ENCODE measurements at places on chromosomes 2 and 18. TPM values are rescaled to one million over a fixed set of nuclear protein-coding genes. Genes with fewer than 3 reads are reported as not detected.

The SERPINB12 gene
- total RNA-seq = not detected

The CIB4 gene
- total RNA-seq = not detected

The HSPE1 gene
- 75.0 TPM for total RNA-seq

The FBXO41 gene
- 19.8 TPM for total RNA-seq

The RIT2 gene
- not detected for total RNA-seq

The PRKAG3 gene
- not detected for total RNA-seq

DNA sequence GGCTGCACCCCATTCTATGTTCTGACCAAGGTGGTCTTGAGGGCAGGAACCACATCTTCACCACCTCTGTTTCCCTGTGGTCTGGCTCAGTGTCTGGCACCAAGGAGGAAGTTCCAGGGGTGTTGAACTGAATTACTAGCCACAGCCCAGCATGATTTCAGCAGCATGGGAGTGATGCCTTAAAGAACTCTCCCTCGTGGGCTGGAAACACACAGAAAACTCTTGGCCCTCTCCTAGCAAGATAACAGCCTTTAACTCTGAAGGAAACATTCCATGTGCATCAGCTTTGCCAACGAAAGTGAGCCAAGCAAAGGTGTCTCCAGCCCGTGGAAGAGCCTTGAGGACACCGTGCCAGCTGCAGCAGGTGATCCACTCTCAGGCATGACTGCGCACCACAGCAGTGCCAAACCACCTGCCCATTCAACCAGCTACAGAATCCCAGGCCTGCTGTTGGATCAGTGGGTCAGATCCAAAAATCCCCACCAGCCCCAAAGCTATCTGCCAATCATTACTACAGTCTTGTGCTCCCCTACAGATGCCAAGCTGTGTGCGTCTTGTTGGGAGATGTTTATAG is 124.8 kb downstream of the TTC32 start:
- DNase-seq = no peak
- no peaks in the 10 kb centered on the region for H3K4me1 ChIP-seq
- H3K36me3 ChIP-seq = no peaks in the 10 kb centered on the region

- H3K4me1 ChIP-seq = peaks cover 4% of the 10 kb centered on the region
- H3K27ac ChIP-seq = no peak overlapping the region
- no peak overlapping the region for H3K4me3 ChIP-seq
- H3K36me3 ChIP-seq = peaks cover 20% of the 10 kb centered on the region
- no peaks in the 10 kb centered on the region for H3K27me3 ChIP-seq
Observed at GRCh38 chr2:32750880-32751279, 123.0 kb downstream of the TTC27 start.

DNA sequence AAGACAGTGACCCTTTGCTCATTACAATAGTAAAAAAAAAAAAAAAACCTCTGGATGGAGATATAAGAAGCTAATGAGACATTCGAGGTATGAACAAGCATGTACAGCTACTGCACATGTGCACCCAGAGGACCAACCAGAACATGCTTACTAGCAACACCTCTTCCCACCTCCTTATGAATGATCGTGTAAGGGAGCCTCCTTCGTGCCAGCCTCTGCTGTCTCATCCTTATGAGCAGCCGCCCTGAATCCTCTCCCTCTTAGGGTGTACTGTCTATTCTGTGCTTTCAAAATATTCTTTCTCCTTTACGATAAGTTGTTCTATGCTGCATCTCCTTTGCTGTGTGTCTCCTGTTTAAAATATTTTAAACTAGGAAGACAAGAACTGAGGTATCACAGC is 91.4 kb upstream of the ACSL3 start:
- H3K27me3 ChIP-seq = peaks cover 22% of the 10 kb centered on the region
- H3K4me3 ChIP-seq = no peak overlapping the region
- H3K27ac ChIP-seq = no peak overlapping the region
- H3K4me1 ChIP-seq = no peaks in the 10 kb centered on the region
- no peaks in the 10 kb centered on the region for H3K36me3 ChIP-seq

- H3K36me3 ChIP-seq = peaks cover 18% of the 10 kb centered on the region
- H3K27me3 ChIP-seq = no peaks in the 10 kb centered on the region
- DNase-seq = no peak
- H3K4me1 ChIP-seq = peaks cover 67% of the 10 kb centered on the region
- no peak overlapping the region for H3K27ac ChIP-seq
Observed at GRCh38 chr2:61439241-61440002, 31.5 kb downstream of the USP34 start.

DNA sequence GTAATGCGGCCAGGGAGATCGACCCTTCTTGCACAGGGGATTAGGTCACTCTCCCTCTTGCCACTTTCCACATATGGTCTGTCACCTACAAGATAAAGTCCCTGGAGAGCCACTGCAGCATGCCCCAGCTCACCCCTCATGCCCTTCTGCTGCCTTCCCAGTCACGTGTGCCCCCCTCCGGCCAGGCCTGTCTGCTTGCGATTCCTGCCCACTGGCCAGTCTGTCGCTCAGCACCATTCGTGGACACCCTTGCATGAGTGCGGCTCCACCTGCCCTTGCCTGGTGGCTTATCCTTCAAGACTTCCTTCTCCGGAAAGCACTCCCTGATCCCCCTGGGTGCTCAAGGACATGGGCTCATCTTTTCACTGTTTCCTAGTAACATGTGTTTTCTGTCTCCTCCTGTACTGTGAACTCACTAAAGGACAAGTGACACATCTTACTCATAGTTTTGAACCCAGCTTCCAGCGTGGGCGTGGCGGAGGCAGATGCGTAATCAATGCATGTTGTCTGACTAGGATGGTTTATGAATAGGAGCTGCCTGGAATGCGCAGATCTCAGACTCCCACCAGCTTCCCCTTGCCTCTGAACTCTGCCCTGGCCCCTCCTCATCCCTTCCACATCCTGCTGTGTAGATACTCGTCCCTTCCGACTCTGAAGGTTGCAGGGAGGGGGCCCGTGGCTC is 7.8 kb upstream of the NT5DC4 start:
- peak; percentile 63 for DNase-seq
- H3K27ac ChIP-seq = peak overlapping the region; percentile 9
- H3K4me1 ChIP-seq = peaks cover 31% of the 10 kb centered on the region

GRCh38 chr18:22564036-22564435 is 146.3 kb upstream of the CTAGE1 start:
- no peaks in the 10 kb centered on the region for H3K4me1 ChIP-seq
- no peak overlapping the region for H3K27ac ChIP-seq
- no peak overlapping the region for H3K4me3 ChIP-seq
- DNase-seq = no peak
- H3K36me3 ChIP-seq = no peaks in the 10 kb centered on the region

DNA sequence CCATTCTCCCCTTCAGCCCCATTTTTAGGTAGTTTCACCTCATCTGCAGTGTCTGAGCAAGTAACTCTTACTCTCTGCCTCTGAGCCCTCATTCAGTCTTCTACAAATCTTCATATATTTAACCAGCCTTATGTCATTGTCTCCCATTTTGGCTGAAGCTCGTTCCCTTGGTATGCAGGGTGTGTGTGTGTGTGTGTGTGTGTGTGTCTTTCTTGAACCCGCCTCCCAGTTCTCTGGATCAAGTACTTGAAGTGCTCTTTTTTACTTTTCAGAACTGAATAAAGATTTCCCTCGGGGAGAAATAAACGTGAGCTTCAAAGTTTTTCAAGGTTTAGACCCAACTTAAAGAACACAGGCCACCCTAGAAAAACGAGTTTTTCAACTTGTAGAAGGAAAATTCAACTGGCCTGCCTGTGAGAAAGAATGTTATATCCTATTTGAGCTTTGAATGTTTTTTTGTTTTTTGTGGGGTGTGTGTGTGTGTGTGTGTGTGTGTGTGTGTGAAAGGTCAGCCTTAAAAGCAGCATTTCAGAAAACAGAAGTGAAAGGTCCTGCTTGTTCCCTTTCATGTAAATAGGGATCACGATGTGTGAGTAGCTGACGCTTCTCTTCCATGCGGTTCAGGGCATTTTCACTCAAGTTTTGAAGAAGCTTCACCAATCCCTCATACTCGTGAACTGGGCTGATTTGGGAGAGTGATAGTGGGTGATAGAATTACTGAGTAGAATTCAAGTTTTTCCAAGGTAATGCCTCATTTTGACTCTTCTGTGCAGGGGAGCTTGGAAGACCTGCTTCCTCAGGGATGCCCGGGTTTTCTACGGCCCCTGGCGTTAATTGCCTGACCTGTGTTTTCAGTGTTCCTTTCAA is 50.6 kb upstream of the EML6 start:
- peak overlapping the region; percentile 31 for H3K4me3 ChIP-seq
- H3K27ac ChIP-seq = peak overlapping the region; percentile 23
- DNase-seq = no peak
- peaks cover 41% of the 10 kb centered on the region for H3K27me3 ChIP-seq
- peaks cover 26% of the 10 kb centered on the region for H3K4me1 ChIP-seq

DNA sequence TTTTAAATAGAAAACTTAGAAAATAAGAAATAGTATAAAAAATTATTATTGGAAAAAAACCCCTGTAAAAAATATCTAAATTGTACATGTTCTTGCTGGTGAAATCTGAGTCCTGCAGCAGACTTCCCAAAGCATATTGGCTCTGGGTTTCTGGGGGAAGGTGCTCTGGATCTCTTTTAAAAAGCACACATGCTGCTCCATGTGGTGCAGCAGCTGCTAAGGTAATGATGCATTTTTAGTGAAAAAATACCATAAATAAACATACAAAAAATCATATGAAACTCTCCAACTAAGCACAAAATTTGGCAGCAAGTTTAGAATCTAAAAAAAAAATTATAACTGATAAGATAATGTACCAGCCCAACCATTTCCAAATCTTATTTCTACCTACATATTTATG is 216.5 kb downstream of the GPD2 start:
- H3K4me1 ChIP-seq = no peaks in the 10 kb centered on the region
- no peak for DNase-seq
- no peak overlapping the region for H3K27ac ChIP-seq
- peaks cover 8% of the 10 kb centered on the region for H3K27me3 ChIP-seq
- H3K4me3 ChIP-seq = no peak overlapping the region

DNA sequence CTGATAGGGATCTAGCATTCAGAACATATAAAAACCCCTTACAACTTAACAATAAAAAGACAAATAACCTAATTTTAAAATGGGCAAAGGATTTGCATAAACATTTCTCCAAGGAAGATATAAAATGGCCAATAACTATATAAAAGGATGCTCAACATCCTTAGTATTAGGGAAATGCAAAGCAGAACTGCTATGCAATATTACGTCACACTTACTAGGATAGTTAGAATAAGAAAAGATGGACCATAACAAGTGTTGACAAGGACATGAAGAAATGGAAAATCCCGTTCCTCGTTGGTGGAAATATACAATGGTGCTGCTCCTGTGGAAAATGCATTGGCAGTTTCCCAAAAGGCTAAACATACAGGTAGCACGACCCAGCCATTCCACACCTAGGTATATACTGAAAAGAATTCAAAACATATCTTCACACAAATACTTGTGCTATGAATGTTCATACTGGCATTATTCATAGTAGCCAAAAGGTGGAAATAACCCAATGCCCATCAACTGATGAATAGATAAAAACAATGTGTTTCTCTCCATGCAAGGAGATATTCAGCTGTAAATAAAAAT is 48.2 kb upstream of the REV1 start:
- no peaks in the 10 kb centered on the region for H3K4me1 ChIP-seq
- H3K36me3 ChIP-seq = peaks cover 5% of the 10 kb centered on the region
- no peak overlapping the region for H3K4me3 ChIP-seq
- DNase-seq = no peak

GRCh38 chr2:191188550-191189093 is 37.8 kb upstream of the STAT4 start:
- peaks cover 65% of the 10 kb centered on the region for H3K4me1 ChIP-seq
- H3K36me3 ChIP-seq = peaks cover 29% of the 10 kb centered on the region
- no peak overlapping the region for H3K27ac ChIP-seq
- H3K4me3 ChIP-seq = peak overlapping the region; percentile 57
- H3K27me3 ChIP-seq = no peaks in the 10 kb centered on the region
- no peak for DNase-seq

DNA sequence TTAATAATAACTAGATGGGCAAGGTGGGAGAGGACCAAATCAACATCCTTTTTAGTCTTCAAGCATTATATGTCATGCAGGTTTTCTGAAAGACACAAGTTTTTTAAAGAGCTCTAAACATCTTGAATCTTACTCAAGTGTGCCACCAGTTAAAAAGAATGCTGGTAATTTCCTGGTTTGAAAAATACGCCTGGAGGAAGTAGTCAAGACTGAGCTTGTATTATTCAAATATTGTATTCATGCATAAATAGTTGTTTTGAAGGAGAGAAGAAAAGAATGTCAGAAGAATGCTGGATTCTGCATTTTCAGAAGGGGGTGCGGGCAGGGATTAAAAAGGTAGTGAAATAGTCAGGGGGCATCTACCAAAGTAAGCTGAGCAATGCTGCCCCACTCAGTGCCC is 90.7 kb downstream of the WDPCP start:
- H3K4me3 ChIP-seq = no peak overlapping the region
- no peaks in the 10 kb centered on the region for H3K27me3 ChIP-seq
- H3K36me3 ChIP-seq = no peaks in the 10 kb centered on the region
- DNase-seq = no peak
- H3K27ac ChIP-seq = no peak overlapping the region
- no peaks in the 10 kb centered on the region for H3K4me1 ChIP-seq

GRCh38 chr2:65997961-65998360 is 437.0 kb upstream of the MEIS1 start:
- DNase-seq = no peak
- no peak overlapping the region for H3K4me3 ChIP-seq
- H3K27me3 ChIP-seq = no peaks in the 10 kb centered on the region
- no peaks in the 10 kb centered on the region for H3K4me1 ChIP-seq
- H3K27ac ChIP-seq = no peak overlapping the region
- H3K36me3 ChIP-seq = no peaks in the 10 kb centered on the region

DNA sequence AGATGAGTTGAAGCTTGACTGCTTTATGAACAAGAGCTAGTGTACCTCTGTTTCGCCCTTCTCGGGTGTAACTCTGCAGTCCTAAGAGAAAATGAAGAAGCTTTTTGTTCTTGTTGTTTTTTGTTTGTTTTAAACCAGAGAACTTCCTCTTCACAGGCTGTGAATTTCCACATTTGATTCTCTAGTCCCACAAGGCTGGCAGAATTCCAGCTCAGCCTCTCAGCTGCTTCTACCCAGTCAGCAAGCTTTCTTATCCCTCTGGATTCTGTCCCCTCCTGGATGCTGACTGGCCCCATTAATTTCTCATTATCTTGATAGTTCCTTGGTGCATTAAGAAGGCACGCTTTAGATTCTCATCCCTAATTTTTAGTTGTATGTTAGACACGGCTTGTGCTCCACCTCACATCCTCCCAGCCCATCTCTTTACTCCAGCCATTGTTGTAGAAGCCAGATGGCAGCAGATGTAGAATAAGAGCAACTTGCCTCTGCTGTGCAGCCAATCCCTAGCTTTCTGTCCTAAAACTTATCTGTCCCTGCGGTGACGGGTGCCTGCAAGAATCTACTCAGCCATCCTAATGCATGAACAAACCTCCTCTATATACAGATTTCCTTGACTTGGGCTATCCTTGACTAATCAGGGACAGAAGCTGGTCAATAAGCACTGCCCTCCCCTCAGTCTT is 12.3 kb upstream of the RESP18 start:
- no peak overlapping the region for H3K4me3 ChIP-seq
- no peak overlapping the region for H3K27ac ChIP-seq
- no peak for DNase-seq

DNA sequence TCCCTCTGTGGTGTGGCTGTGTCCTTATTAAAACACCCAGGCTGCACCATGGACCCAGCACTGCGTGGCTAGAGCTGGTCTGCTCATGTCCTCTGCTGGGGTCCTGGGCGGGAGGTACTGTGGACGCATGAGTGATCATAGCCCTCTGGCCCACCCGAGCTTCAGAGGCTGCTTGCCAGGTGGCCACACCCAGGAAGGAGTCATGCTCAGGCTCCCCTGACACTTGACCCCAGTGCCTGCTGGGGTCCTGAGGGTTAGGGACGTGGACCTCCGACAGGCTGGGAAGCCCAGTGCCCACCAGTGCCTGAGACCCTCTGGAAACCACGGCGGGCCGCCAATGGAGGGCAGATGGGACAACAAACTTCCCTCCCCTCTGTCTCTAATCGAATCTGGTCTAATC is 66.3 kb upstream of the HS6ST1 start:
- no peaks in the 10 kb centered on the region for H3K27me3 ChIP-seq
- H3K4me1 ChIP-seq = no peaks in the 10 kb centered on the region
- H3K4me3 ChIP-seq = no peak overlapping the region
- no peak for DNase-seq

Data from activated T-cell treated with anti-CD3 and anti-CD28 coated beads, Interleukin-2, amount 50 U/mL, for 72 hours (primary cell).